ENCODE measurements at places on chromosomes 1 and 21. TPM values are rescaled to one million over a fixed set of nuclear protein-coding genes. Genes with fewer than 3 reads are reported as not detected.

GRCh38 chr1:1058088-1058905, 15.8 kb downstream of the RNF223 start:
- no peak for DNase-seq

DNA sequence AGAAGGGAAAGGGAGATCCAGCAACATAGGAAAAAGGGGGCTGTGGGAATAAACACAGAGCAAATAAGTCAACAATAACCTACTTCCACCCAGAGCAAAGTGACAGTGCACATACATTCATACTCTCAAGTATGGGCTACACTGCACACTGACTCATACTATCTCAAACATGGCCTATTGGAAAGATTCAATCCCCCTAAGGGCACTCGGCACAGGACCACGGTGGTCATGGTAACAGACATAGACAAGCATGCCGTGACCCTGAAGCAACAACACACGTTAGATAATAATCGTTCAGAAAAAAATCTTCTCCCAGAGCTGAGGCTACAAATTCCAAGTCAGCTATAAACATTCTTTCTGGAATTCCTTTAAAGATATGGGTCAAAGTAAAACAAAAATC, 16.8 kb upstream of the JAK1 start:
- no peak for DNase-seq

Gene RPTN
- 0.25 TPM for total RNA-seq

Gene ELAPOR1
- total RNA-seq, result 0.25 TPM

Gene TMEM125
- 1.2 TPM for total RNA-seq

Data from vagina (tissue), 2 donors.